Osteocyte (in vitro differentiated cells): ENCODE measurements at places on chromosomes 1 and 21. TPM values are rescaled to one million over a fixed set of nuclear protein-coding genes. Genes with fewer than 3 reads are reported as not detected.
A peak's percentile ranks its signal among the peaks of the same experiment; 100 is the strongest.

GRCh38 chr1:25467193-25467592 is 36.5 kb downstream of the MACO1 start:
- no peak overlapping the region for H3K4me3 ChIP-seq
- H3K27ac ChIP-seq = no peak overlapping the region
- H3K27me3 ChIP-seq = no peaks in the 10 kb centered on the region
- peaks cover 7% of the 10 kb centered on the region for H3K4me1 ChIP-seq
- no peak for DNase-seq

- no peaks in the 10 kb centered on the region for H3K27me3 ChIP-seq
- DNase-seq = peak; percentile 97
- no peaks in the 10 kb centered on the region for H3K36me3 ChIP-seq
These were observed 8.0 kb upstream of the PKP1 start for GRCh38 chr1:201275253-201275666.

GRCh38 chr1:184329962-184330868 is 56.6 kb upstream of the C1orf21 start:
- H3K4me1 ChIP-seq = peaks cover 7% of the 10 kb centered on the region
- no peak overlapping the region for H3K27ac ChIP-seq
- DNase-seq = no peak
- H3K4me3 ChIP-seq = no peak overlapping the region
- no peaks in the 10 kb centered on the region for H3K36me3 ChIP-seq

Gene CNIH3
- total RNA-seq = 4.2 and 5.5 TPM in 2 replicates

- H3K27me3 ChIP-seq = peaks cover 2% of the 10 kb centered on the region
- H3K4me3 ChIP-seq = no peak overlapping the region
- DNase-seq = no peak
- H3K27ac ChIP-seq = no peak overlapping the region
- H3K4me1 ChIP-seq = peaks cover 2% of the 10 kb centered on the region
- no peaks in the 10 kb centered on the region for H3K36me3 ChIP-seq
These were observed 25.6 kb upstream of the FAM89A start for GRCh38 chr1:231065510-231066241.

- no peak for DNase-seq
- H3K27ac ChIP-seq = no peak overlapping the region
- peaks cover 3% of the 10 kb centered on the region for H3K27me3 ChIP-seq
- H3K4me1 ChIP-seq = peaks cover 6% of the 10 kb centered on the region
These were observed 245.4 kb downstream of the TNR start for GRCh38 chr1:175498002-175498401.

- DNase-seq = no peak
- H3K36me3 ChIP-seq = no peaks in the 10 kb centered on the region
- no peak overlapping the region for H3K27ac ChIP-seq
- no peak overlapping the region for H3K4me3 ChIP-seq
- peaks cover 53% of the 10 kb centered on the region for H3K27me3 ChIP-seq
These were observed 43.3 kb upstream of the LPAR3 start for GRCh38 chr1:84936116-84936810.

Gene ESRRG
- total RNA-seq = not detected in 2 replicates

GRCh38 chr1:212315907-212316306 is 30.7 kb downstream of the PPP2R5A start:
- peaks cover 32% of the 10 kb centered on the region for H3K4me1 ChIP-seq
- no peak overlapping the region for H3K4me3 ChIP-seq
- H3K27me3 ChIP-seq = no peaks in the 10 kb centered on the region
- DNase-seq = no peak
- H3K27ac ChIP-seq = no peak overlapping the region

- H3K4me3 ChIP-seq = no peak overlapping the region
- peak overlapping the region; percentile 7 for H3K27ac ChIP-seq
- peaks cover 41% of the 10 kb centered on the region for H3K4me1 ChIP-seq
- H3K36me3 ChIP-seq = peaks cover 49% of the 10 kb centered on the region
- peak; percentile 83 for DNase-seq
- no peaks in the 10 kb centered on the region for H3K27me3 ChIP-seq
These were observed 31.3 kb downstream of the EPHA2 start for GRCh38 chr1:16124377-16125087.

DNA sequence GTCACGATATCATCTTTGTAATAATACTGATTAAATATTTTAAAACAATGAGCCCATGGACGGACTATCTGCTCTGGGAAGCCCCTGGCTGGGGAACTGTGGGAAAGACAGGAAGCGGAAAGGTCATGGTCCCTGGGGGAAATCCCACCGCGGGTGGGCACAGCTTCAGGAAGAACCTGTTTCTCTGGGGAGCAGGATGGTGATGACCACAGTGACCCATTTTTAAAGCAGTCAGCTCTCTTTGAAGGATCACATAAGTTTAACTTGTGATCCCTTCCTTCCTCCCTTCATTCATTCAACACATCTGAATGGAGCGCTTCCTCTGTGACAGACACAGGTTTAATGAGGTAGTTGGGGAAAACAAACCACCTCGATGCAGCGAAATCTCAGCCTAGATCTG is 73.0 kb downstream of the DHRS3 start:
- no peak for DNase-seq
- peaks cover 43% of the 10 kb centered on the region for H3K4me1 ChIP-seq
- H3K4me3 ChIP-seq = no peak overlapping the region
- H3K27me3 ChIP-seq = no peaks in the 10 kb centered on the region
- no peak overlapping the region for H3K27ac ChIP-seq
- no peaks in the 10 kb centered on the region for H3K36me3 ChIP-seq

Gene RNF186
- not detected in 2 replicates for total RNA-seq

Gene IRF6
- 0.13 TPM in 1 of 2 replicates, not detected in the other for total RNA-seq

- DNase-seq = no peak
- peaks cover 17% of the 10 kb centered on the region for H3K36me3 ChIP-seq
- H3K27me3 ChIP-seq = no peaks in the 10 kb centered on the region
These were observed 189.1 kb downstream of the RASAL2 start for GRCh38 chr1:178282949-178283367.

GRCh38 chr1:195472291-195472690 is 1135.9 kb downstream of the KCNT2 start:
- H3K4me1 ChIP-seq = no peaks in the 10 kb centered on the region
- no peak for DNase-seq
- H3K36me3 ChIP-seq = no peaks in the 10 kb centered on the region
- H3K4me3 ChIP-seq = no peak overlapping the region

- no peaks in the 10 kb centered on the region for H3K27me3 ChIP-seq
- DNase-seq = no peak
- peaks cover 52% of the 10 kb centered on the region for H3K4me1 ChIP-seq
- H3K27ac ChIP-seq = peak overlapping the region; percentile 31
These were observed 29.8 kb downstream of the SLC2A1 start for GRCh38 chr1:42928859-42929258.

DNA sequence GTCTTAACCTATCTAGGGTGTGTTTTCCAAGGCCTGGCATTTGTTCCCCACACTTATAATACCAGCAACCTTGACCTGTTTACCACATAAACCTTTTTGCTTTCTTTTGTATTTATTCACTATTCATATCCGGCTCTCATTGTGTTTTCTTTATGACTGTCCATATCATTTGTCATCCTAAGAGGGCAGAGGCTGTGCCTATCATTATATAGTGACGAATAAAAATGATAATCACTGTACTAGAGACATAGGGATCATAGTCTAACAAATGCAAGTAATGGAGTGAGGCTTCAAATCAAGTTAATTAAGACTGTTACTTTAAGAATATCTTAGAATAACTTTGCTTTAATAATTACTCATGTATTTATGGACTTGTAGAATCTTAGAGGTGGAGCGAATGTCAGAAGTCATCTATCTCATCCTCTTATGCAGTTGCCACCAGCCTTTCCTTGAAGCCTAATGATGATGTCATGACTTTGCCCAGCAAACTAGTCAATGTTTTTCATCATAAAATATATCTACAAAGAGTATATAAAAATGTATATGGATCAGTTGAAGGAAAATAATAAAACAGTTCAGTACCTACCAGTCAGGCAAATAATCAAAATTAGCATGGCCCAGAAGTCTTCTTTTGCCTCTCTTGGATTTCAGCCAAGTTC is 4.7 kb upstream of the ETV3 start:
- DNase-seq = no peak
- no peaks in the 10 kb centered on the region for H3K36me3 ChIP-seq
- H3K4me1 ChIP-seq = peaks cover 9% of the 10 kb centered on the region
- no peak overlapping the region for H3K4me3 ChIP-seq

DNA sequence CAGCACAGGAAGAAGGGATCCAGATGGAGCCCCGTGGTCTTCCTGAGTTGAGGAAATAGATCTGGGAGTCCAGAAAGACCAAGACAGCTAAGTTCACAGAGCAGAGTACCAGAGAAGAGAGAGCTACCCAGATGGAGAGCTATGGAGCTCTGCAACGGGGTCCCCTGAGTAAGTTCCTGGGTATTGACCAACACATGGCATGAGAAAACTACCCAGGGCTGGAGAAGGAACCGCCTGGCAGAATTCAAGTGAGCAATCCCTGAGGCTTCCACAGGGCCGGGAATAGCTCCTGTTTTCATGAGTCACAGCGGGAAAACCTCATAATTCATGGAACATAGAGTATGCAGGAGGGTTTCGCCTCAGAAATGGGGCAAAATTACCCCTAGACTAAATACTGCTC is 19.7 kb downstream of the STPG1 start:
- H3K4me1 ChIP-seq = peaks cover 33% of the 10 kb centered on the region
- no peak for DNase-seq
- H3K27me3 ChIP-seq = no peaks in the 10 kb centered on the region
- H3K36me3 ChIP-seq = no peaks in the 10 kb centered on the region

Gene ZNF692
- total RNA-seq = 32.1 and 39.9 TPM in 2 replicates

DNA sequence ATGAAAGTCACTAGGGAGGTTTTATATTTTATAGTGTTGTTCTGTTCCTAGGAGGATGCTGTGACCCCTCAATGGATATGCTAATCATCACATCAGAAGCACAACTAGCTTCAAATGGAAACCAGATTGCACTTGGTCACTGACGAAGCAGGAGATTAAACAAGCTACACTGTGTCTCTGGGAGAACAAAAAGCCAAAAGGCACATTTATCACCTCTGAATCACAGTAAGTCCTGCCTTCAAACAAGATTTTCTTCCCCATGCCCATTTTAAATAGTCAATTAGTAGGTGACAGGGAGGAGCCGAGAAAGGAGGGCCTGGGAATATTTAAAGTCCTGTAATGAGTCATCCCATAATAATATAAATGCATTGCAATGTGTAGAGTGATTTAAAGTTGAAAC is 38.1 kb downstream of the RGS2 start:
- no peaks in the 10 kb centered on the region for H3K36me3 ChIP-seq
- H3K27me3 ChIP-seq = peaks cover 4% of the 10 kb centered on the region
- DNase-seq = no peak
- no peak overlapping the region for H3K27ac ChIP-seq
- H3K4me3 ChIP-seq = no peak overlapping the region

Gene KRTAP12-2
- total RNA-seq = not detected in 2 replicates
